ENCODE measurements at places on chromosomes 5 and 9.

GRCh38 chr5:159002171-159002570, 97.5 kb downstream of the EBF1 start:
- DNase-seq, result no peak

DNA sequence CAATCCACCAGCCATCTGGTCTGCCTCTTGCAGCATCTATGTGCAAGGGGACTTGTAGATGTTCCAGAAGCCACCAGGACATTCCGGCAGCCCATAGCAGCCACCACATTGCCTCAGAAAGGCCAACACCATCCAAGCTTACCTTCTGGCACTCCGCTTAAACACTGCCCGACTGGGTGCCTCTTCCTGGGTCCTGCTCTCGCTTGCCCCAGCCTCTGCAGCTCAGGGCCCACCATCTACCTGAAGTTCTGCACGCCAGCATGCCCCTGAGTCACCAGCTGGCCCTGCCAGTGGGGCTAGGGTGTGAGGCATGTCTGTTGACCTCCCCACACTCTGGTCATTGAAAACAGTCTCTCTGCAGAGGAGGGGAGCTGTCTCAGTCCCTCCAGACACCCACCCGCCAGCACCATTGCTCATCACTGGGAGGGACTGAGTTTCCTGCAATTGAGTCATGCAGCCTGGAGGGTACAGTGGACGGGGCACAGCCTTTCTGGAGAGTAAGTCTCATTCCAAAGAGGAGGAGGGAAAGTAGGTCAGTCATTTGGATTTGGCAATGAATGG, 16.9 kb upstream of the COL5A1 start:
- no peak for DNase-seq

DNA sequence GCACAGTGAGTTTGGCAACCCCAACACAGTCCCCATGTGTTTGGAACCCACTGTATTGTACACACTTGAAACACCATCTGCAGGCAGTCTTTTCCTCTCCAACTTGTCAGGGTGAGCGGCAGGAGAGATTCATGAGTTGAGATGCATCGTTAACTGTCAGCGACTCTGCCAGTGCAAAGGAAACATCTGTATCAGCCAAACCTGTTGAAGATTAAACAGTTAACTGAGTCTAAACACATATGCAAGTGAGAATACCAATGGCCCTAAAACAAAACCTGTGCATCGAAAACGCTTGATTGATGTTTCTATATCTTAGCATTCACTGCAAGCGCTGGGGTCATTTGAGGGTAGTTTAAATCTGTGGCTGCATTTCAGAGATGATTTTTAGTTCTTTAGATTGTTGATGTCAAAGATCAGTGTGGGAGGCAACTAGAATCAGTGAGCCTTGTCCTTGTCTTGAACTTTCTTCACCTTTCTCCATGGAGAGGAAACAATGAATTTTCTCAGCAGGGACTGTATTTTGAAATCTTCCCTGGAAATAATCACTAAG, 41.3 kb upstream of the PAM start:
- no peak for DNase-seq

GRCh38 chr9:72424131-72424530, 59.1 kb upstream of the ZFAND5 start:
- DNase-seq, result no peak

DNA sequence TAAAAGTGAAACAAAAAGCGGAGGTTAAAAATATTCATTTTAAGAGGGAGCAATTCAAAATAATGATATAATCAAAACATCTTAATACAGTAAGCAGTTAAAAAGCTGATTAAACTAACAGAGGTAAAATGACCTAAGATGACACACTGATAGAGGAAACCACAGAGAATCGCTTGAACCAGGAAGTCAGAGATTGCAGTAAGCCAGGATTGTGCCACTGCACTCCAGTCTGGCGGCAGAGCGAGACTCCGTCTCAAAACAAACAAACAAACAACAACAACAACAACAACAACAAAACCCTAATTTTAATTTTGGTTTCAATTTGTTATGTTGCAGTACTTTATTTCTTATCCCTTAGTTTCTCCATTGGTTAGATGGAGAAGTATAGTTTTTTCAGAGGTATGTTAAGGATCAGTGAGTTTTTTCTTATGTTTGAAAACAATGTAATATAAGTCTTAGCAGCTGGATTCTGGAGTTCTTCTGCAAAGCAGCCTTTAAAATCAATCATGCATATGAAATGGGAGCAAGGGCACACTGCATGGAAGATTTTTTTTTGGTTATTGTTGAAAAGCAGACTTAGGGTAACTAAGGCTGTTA, 58.5 kb downstream of the MLANA start:
- no peak for DNase-seq

DNA sequence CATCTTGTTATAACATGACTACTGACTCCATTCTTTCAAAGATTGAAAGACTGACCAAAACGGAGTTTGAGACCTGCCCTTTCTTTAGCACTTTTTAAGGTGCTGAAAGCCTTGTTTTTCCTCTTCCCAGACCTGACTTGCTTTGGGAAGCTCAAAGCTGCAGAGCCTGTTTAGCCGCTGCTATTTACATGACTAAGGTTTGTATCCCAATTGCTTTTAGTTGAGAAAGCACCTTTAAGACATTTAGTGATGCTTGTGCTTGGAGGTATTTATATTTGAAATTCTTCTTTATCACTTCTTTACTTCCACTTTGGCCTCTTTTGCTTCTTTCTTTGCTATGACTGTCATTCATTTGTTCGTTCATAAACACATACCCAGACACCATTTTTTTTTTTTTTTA, 182.6 kb upstream of the ELL2 start:
- no peak for DNase-seq

DNA sequence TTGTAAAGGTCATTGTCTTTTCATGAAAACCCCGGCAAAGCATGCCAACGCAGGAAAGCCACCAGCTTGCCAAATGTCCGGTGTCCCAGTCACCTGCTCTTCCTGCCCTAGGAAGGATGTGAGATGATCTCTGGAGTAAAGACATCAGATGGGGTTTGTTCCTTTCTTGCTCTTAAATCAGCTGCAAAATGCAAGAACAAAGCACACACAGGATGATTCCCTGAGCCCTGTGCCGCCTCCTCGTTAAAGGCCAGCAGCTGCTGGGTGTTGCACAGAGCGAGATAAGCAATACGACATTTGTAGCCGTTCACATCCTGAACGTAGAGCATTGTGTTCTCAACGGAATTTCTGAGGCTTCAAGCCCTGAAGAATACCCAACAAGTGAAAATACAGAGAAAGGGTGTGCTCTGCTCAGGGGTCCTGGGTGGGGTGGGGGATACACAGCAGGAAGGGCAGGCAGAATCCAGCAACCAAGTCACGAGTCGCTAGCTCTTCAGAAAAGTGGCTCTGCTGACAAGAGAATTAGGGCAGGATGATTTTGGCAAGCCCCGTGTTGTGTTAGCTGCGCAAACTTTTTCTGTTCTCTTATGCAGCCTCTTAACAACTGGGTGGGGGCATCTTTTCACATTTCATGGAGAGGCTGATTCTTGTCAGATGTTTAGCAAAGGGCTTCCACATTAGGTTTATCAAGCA, 229.2 kb upstream of the MAP3K1 start:
- DNase-seq, result no peak

DNA sequence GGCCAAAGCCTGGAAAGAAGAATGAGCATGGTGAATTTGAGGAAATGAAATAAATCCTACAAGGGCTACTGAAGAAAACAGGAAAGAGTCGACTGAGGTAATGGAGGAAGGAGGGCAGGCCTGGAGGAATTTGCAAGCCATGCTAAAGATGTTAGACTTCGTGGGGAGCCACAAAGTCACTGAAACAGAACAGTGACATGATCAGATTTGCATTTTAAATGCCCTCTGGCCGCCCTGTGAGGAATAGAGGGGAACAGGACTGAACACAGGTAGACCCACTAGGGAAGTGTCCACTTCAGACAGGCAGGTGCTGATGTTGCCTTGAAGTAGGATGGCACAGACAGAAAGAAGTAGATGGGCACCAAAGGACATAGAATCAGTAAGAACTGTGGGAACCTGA, 42.8 kb upstream of the RLN1 start:
- no peak for DNase-seq

- DNase-seq, result no peak
Measured at GRCh38 chr9:4620881-4621555, 41.1 kb upstream of the PLPP6 start.

DNA sequence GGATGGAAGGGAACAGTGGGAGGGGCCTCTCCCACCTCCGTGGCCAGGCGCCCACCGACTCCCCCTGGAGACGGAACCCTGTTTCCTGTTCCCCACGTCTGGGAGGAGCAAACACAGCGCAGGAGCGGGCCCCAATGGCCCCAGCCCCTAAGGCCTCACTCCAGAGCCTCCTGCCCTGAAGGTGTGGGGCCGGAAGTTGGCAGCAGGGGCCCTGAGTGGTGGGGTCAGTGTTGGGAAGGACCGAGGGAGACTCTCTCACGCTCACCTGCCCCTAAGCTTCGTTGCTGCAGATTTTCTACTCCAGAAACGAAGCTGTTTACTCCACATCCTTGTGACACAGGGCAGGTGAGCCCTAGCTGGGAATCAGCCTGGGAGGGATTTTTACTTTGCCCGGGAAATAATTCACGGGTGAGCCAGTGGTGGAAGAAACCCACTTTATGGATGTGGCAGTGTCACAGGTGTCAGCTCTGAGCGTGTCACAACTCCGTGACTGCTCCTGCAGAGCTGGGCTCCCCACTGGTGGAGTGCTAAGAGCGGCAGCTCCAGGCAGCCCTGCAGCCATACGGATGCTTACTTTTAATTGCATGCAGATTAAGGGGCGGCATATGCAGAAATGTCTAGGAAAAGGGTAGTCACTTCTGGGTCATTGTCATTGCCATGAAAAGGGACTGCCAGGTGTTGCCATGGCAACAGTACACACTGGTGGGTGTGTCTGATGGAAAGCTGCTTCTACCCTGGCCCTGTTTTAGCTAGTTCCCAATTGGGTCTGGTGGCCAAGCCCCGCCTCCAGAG, 77.5 kb upstream of the OLFM1 start:
- DNase-seq, result no peak

GRCh38 chr5:92581249-92581648, 999.8 kb downstream of the NR2F1-AS1 start:
- no peak for DNase-seq

- no peak for DNase-seq
Measured at GRCh38 chr5:41871852-41872251, 1.6 kb upstream of the OXCT1 start.

- DNase-seq, result no peak
Measured at GRCh38 chr5:140090251-140090650, 23.7 kb upstream of the PURA start.

DNA sequence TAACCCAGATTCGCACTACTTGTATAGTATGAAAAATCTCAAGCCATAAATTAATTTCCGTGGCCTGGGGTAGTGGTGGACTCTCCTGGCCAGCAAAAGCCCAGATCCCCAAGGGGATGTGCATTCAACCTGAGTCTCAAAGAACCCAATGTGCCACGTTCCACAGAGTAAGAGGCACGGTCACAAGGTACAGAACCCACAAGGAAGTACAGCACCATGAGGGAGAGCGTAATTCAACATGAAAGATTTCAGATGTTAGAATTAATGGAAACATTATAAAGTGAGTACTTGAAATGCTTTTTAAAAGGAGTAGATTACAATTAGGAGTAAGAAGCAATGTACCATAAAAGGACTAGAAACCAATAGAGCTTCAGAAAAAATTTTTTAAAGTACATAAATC, 23.4 kb downstream of the SRD5A1 start:
- DNase-seq, result no peak

DNA sequence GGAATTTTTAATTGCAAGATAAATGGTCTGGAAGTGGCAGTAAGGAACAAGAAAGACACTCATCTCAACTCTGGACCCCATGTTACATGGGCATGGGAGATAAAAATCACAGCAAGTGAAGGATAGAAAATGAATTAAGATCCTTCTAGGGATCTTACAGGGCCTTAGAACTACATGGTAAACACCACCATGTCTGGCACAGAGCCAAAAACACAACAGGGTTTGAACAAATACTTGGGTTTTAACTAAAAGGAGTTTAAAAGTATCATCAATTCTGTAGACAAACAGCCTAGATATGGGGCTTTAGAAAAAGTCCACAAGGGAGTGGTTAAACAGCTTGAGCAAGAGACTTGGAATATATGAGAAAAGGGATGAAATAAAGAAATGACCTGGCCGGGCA, 366.4 kb downstream of the ARL15 start:
- no peak for DNase-seq

DNA sequence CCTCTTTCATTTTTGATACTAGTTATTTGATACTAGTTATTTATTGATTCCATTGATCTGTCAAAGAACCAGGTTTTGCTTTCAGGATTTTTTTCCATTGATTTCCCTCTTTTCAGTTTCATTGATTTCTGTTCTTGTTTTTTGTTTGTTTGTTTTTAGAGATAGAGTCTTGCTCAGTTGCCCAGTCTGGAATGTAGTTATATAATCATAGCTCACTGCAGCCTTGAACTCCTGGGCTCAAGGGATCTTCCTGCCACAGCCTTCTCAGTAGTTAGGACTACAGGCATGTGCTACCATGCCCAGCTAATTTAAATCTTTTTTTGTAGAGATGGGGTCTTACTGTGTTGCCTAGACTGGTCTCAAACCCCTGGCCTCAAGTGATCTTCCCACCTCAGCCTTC, 49.9 kb downstream of the FSD1L start:
- DNase-seq, result no peak

DNA sequence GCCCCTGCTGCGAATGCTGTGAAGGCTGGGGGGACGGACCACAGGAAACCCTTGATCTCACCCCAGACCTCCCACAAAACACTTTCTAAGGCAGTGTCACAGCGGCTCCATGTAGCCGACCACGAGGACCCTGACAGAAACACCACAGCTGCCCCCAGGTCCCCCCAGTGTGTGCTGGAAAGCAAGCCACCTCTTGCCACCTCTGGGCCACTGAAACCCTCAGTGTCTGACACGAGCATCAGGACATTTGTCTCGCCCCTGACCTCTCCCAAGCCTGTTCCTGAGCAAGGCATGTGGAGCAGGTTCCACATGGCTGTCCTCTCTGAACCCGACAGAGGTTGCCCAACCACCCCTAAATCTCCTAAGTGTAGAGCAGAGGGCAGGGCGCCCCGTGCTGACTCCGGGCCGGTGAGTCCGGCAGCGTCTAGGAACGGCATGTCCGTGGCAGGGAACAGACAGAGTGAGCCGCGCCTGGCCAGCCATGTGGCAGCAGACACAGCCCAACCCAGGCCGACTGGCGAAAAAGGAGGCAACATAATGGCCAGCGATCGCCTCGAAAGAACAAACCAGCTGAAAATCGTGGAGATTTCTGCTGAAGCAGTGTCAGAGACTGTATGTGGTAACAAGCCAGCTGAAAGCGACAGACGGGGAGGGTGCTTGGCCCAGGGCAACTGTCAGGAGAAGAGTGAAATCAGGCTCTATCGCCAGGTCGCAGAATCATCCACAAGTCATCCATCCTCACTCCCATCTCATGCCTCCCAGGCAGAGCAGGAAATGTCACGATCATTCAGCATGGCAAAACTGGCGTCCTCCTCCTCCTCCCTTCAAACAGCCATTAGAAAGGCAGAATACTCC, 84.7 kb downstream of the GOLPH3 start:
- no peak for DNase-seq

GRCh38 chr9:15423231-15423985, 732 bp downstream of the SNAPC3 start:
- no peak for DNase-seq

- no peak for DNase-seq
Measured at GRCh38 chr9:32581512-32582143, 8.7 kb upstream of the NDUFB6 start.

GRCh38 chr5:101429241-101429640, 526.2 kb upstream of the ST8SIA4 start:
- DNase-seq, result peak; percentile 64

GRCh38 chr5:7881091-7881490, 12.1 kb downstream of the MTRR start:
- no peak for DNase-seq

Measured in fibroblast of skin of left biceps (primary cell).